GM10248 (cell line): ENCODE measurements at places on chromosomes 7 and 10.

GRCh38 chr7:134284952-134285351 lies 31.8 kb downstream of the SLC35B4 start:
- no peak for DNase-seq

DNA sequence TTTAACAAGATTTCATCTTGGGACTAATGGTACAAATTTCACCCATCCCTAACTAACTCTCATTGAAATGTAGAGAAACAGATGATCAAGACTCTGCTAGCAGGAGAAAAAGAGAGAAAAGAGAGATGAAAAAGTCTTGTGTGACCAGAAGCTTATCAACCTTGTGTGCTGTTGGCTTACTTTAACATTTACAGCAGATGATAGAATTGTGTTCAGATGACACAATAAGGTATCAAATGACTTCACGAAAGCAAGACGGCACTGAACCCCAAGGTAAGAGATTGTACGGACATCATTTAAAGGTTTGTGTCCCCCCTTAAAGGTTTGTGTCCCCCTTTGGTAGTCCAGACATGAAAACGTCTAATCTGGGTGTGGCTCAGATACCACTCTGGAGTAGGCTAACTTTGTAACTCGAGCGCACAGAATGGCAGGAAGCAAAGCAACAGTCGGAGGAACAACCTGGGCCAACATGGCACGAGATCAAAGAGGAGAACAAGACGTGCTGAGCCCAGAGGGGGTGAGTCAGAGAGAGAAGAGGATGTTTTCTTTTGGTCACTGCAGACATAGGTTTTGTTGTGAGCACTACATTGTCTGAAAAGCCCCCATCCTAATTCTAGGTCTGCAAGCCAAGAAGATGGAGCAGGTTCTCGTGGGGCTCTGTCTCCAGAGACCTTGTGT lies 10.4 kb upstream of the LMBR1 start:
- DNase-seq = no peak

DNA sequence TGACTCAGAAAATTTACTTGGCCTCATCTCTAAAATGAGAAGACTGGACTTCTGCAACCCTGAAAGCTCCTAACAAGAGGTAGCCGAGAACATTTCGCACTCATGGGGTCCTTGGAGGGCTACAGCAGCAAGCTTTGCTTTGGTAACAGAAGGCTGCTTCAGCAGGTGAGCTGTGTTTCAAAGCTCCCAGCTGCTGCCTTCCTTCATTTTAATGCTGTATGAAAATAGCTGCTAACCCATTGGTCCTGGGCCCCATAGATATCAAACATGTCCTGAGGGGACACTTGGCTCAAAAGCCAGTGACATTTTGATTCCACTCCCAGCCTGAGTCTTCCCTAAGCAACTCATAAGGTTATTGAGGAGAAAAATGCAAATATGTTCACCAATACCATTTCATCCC lies 14.3 kb upstream of the MALSU1 start:
- DNase-seq = no peak

DNA sequence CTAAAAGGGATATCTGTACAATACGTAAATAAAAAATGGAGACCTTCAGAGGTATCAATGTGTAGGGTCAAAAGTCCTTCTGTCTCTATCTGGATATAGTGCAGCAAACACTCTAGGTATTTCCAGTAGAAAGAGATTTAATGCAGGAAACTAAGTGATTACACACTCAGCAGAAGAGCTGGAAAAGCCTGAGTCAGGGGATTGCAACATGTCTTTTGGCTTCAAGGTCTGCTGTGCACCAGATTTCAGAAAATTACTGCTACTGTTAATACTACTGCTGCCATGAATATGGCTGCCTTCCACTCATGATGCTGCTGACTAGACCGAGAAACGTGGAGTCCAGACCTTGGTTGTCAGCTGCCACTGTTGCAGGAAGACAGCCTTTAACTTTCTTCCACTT lies 94.9 kb upstream of the DLX6 start:
- DNase-seq = no peak

DNA sequence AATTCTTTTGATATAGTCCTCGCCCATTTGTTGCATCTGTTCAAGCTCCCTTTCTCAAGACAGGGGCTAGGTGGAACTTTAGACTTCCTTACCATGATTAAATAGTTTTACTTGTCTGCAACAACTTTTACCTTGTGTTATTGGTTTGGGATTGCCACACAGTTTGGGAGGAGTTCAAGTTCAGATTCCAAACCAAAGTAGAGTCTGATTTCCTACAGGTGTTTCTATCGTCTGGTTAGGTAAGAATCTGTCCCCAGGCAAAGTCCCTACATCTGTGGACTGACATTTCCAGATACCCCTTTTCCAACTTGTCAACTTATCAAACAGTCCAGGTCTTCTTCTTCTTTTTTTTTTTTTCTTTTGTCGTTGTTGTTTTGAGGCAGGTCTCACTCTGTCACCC lies 93.1 kb downstream of the LRGUK start:
- DNase-seq = no peak

GRCh38 chr10:90602862-90603610 lies 254.8 kb downstream of the HTR7 start:
- DNase-seq = no peak
